ENCODE measurements at places on chromosomes 13 and 19. TPM values are rescaled to one million over a fixed set of nuclear protein-coding genes. Genes with fewer than 3 reads are reported as not detected.
A peak's percentile ranks its signal among the peaks of the same experiment; 100 is the strongest.

DNA sequence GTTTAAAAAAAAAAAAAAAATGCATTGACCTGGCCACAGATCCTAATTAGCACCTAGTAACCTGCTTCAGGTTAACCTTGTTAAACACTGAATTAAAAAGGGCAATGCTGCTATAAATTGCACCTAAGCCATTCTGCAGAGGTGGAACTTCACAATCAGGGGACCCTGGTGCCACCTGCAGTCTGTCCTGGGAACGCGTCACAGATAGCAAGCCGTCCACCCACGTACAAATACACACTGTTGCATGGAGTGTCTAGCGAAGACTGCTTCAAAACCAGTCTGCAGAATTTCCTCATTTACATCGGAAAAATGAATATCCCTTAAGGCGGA, 169.3 kb downstream of the COL4A1 start:
- DNase-seq: peak; percentile 75

DNA sequence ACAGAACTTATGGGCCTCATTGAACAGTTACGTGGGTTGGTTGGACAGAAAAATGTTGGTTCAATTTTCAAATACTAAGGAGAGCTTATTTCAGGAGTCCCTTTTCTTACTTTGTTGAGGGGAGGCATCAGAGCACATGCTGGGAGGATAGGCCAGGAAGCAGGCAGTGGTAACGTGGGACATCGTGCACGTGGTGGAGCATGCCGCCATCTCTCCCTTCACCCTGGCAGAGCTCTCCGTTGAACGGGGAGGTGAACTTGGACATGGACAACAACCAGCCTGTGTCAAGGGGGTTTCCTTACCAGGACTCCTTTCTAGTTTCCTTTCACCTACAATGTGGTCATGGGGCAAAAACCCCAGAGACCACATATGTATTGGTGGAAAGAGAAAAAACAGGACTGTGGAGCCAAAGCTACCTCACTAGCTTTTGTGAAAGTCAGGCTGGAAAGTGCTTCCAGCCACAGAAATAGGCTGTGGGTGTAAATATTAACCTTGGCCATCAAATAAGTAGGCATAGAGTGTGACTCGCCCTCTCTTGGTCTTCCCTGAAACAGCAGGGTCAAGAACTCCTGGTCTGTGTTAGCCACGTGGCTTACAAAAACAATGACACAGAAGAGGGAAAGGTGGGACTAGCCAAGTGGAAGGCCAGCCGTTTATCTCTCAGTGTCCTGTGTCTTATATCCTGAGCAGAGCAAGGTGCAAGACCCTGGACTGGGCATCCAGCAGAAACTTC, 14.4 kb downstream of the MICOS13 start:
- DNase-seq: no peak

DNA sequence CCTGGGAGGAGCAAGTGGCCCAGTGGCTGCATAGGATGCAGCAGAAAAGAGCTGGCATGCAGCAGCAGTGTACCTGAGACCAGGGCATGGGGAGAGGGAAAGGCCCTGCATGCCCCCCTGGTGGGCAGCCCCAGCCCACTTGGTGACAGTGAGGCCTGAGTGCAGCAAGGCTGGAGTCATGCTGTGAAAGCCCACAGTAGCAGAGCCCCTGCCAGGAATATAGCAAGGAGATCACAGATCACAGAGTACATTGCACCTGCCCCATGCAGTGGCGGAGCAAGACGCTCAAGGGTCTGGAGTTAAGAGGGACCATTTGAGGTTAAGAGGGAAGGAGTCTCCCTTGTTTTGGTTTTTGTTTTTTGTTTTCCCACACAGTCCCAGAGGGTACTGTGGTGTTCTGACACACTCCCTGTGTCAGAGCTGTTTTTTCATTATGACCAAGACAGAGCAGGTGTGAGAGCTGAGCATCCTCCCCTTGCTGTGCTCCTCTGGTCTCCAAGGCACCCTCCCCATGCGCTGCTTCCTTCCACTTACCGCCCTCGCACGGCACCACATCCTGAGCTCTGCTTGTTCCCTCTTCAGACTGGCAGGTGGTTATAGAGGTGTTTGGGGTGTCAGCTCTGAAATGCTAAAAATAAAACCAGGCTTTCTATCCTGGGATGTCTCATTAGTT, 85.0 kb upstream of the UBL3 start:
- DNase-seq: no peak

GRCh38 chr19:10052602-10053360, 33.3 kb upstream of the SHFL start:
- DNase-seq: no peak

DNA sequence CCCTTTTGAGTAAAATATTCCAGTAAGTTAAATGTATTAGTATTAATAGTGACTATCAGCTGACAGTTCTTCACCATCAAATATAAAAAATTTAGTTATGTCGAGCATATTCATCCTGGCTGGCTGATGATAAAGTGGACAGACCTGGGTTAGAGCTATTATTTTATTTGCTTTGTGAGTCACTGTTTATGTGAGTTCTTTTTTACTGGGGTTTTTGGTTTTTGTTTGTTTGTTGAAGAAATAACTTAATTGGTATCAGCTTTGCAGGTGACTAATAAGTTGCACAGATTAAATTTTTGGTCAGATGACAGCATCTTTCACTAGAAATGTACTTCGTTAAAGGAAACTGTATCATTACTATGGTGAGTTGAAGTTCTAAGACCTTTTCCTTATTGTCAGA, 224.7 kb downstream of the GGACT start:
- no peak for DNase-seq

DNA sequence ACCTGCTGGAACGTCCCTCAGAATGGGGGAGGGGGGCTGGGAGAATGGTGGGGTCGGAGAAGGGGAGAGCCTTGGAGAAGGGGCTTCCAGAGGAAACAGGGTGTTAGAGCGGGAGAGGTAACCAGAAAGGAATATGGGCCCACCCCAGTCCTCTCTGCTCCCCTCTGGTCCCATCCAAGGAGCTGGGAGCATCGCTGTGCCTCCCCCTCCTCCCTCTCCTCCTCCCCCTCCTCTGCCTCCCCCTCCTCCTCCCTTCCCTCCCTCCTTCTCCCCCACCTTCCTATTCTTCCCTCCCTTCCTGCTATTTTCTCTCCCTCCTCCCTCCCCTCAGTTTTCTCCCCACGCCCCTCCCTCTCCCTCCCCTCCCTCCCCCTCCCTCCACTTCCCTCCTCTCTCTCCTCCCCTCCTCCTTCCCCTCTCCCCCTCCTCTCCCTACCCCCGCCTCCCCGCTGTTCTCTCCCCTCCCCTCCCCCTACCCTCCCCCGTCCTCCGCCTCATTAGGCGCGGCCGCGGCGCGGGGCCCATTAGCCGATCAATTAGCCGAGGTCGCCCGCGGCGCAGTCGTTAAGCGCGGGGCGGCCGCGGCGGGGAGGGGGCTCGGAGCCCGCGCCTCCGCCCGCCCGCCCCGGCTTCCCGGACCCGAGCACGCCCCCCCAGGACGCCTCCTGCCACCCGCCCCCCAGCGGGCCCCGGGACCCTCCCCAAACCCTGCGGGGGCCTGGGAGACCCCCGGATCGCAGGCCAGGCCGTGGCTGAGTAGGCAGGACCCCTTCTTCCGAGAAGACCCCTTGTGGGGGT, 15.4 kb downstream of the TLE5 start:
- DNase-seq: peak; percentile 71

GRCh38 chr19:51595190-51596175, 24.4 kb downstream of the ZNF175 start:
- no peak for DNase-seq

- DNase-seq: peak; percentile 36
Measured at GRCh38 chr13:49517461-49517860, 21.7 kb downstream of the PHF11 start.

GRCh38 chr19:13986348-13986904, 19.7 kb downstream of the RFX1 start:
- DNase-seq: peak; percentile 42

DNA sequence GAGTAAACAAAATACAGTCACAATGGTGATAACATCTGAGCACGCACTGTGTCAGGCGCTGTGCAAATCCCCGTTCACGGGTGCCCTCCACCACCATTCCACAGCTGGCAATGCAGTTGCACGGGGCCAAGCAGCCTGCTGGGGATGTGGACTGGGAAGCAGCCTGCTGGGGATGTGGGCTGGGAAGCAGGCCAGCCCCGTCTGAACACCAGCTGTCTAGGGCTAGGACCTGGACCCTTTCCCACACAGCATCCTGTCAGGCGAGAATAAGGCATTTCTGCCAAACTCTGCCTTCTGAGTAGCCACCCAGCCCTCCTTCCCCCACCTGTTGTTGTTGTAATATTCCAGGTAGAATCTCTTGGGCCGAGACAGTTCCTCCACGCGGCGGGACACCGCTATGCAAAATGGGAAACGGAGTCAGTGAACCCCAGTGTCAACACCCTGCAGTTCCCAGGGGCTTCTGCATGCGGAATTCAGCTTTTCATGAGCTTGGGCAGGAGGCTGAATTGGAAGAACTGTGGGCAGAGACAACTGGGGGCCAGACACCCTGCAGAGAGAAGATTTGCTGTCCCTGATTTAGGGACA, 27.8 kb upstream of the MIER2 start:
- peak; percentile 57 for DNase-seq

DNA sequence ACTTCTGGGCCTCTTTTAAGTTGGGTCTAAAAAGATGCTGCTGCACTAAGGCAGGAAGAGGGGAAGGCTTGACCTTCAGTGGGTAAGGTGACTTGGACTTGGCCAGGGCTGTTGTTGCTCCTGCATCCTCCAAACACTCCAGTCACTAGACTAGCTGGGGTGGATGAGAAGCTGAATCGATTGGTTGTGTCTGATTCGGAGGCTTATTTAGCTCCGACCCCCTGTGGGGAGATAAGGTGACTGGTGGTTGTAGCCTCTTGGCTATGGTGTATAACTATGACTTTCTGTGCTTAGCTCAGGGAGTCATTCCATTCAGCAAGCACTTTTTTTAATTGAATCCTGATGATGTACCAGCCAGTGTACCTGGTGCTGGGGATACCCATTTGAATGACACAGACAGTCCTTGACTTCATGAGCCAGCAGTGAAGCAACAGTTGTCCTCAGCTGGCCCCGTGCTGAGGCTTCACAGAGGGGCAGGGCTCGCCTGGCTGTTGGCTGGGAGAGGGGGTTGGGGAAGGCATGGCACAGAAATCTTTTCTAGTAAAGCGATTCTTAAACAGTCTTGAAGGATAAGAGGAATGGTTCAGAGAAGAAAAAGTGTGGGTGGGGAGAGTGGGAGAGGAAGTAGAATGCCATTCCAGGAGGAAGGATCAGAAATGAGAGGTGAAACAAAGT, 9.9 kb downstream of the PCDH8 start:
- DNase-seq: no peak

- no peak for DNase-seq
Measured at GRCh38 chr13:30796631-30797601, 61.6 kb downstream of the ALOX5AP start.

GRCh38 chr13:110089815-110090214, 217.1 kb downstream of the COL4A1 start:
- DNase-seq: no peak

DNA sequence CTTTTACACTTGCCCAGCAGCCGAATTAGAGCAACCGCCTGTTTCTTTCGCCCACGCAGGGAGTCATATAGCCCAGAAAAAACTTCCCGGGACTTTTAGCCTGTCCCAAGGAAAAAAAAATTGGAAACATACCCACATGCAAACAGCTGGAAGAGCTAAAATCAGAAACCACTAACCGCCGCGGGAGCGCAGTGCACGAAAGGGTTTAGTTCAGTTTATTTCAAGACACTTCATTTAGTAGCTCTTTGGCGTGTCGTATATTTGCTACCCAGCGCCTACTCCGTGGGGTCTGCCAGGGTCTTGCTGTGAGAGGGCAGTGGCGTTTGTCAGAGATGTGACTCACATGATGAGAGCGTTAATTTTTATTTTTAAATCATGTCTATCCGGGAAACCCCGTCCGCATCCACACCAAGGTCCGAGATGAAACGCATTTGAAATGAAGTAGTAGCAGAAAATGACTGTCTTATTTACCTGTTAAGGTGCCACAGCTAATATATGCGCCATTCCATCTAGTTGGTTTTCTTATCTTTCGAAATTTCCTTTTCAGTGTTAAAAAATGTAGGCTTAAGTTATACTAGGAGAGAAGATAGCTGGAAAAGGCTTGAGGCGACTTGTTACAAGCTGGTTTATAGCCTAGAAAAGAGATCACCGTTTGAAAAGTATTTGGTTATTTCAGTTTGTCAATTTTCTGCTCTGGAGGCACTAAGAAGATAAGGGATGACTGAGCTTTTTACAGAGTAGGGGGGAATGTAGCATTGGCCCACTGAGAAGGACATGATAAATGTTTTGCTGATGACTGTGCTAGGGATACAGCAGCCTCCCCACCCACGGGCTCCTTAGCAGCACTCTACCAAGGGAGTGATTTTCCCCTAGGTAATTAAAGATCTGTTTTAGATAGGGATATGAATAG, 1.7 kb downstream of the KLF5 start:
- DNase-seq: peak; percentile 55

GRCh38 chr19:44626048-44626624, 12.8 kb downstream of the IGSF23 start:
- DNase-seq: peak; percentile 55

GRCh38 chr13:87234981-87235380, 436.2 kb upstream of the SLITRK5 start:
- DNase-seq: no peak

GRCh38 chr19:5961969-5962945, 15.7 kb downstream of the RANBP3 start:
- DNase-seq: peak; percentile 83

- peak; percentile 41 for DNase-seq
Measured at GRCh38 chr13:98743377-98743776, 9.1 kb downstream of the SLC15A1 start.

DNA sequence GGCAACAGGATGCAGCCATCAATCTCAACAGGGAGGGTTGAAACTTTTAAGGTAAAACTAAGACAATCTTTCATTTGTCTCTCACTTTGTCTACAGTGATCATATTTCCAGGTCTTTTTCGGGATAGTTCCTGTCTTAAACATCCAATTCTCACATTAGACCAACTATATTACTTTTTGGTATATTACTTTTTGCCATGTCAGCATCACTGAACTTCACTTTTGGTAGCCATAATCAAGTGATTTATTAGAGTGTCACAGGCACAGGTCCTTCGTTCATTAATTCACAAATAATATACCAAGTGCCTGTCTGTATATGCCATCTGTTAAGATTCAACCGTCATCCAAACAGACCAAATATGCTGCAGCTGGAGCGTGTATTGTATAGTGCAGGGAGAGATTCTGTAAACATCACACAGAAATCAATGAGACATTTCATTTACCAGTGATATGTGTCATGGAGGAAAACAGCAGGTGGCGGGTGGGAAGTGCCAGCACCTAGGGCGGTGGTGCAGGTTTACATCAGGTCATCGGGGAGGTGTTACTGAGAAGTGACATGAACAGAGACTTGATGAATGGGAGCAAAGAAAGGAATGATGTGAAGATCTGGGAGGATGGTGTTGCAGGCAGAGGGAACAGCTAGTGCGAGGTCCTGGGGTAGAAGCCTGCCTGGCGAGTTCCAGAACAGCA, 24.9 kb downstream of the ARHGEF7 start:
- DNase-seq: no peak

Gene METTL21C
- polyA plus RNA-seq: not detected

Gene COX7A1
- polyA plus RNA-seq: not detected

Gene ZNF497
- polyA plus RNA-seq: 3.3 TPM

Gene ZNF724
- 2.4 TPM for polyA plus RNA-seq

Gene PINLYP
- polyA plus RNA-seq: 4.5 TPM

Gene BCL2L12
- polyA plus RNA-seq: 32.5 TPM

Gene ZNF816
- 6.3 TPM for polyA plus RNA-seq

Gene IL11
- 6.6 TPM for polyA plus RNA-seq

Gene CD33
- polyA plus RNA-seq: not detected
